ENCODE measurements at places on chromosomes 1 and 21.

- no peak for DNase-seq
Measured at GRCh38 chr1:201702936-201703335, 126.0 kb upstream of the IPO9 start.

- no peak for DNase-seq
Measured at GRCh38 chr1:167198518-167199133, 22.1 kb upstream of the POU2F1 start.

DNA sequence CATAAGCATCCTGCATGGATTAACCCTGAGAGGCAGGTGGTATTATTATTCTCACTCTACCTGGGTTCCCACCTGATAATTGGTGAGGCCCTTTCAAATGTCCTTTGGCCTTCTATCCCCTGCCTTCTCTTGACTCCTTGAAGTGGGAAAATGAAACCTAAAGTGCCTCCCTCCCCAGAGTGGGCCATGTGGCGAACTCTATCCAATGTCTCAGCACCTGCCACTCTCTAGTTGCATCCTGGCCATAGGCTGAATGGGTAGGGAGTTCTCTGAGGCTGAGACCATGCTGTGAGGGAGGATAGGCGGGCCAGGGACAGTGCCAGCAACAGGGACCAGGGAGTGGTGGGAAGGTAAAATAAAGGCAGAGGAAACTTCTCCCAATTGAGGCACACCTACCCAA lies 35.3 kb downstream of the ELF3 start:
- no peak for DNase-seq

- DNase-seq: no peak
Measured at GRCh38 chr1:149883598-149884247, 15.6 kb upstream of the BOLA1 start.

DNA sequence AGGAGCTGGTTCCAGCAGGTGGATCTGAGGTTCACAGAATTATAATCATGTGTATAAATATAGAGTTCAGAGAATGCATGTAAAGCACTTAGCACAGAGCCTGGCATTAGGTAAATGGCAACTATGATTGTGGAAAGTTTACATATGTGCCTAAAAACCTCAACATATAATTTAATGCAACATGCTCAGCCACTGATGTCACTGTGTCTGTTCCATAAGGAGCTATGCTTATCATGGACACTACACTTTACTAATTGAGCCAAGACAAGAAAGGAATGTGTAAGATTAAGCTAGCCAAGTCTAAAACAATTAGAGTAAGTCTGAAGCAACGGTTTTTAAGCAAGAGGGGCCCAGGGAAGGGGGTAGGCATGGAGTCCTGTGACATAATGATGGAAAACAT lies 61.5 kb downstream of the GNG12 start:
- DNase-seq: no peak

- no peak for DNase-seq
Measured at GRCh38 chr1:8540971-8541370, 223.1 kb downstream of the SLC45A1 start.

DNA sequence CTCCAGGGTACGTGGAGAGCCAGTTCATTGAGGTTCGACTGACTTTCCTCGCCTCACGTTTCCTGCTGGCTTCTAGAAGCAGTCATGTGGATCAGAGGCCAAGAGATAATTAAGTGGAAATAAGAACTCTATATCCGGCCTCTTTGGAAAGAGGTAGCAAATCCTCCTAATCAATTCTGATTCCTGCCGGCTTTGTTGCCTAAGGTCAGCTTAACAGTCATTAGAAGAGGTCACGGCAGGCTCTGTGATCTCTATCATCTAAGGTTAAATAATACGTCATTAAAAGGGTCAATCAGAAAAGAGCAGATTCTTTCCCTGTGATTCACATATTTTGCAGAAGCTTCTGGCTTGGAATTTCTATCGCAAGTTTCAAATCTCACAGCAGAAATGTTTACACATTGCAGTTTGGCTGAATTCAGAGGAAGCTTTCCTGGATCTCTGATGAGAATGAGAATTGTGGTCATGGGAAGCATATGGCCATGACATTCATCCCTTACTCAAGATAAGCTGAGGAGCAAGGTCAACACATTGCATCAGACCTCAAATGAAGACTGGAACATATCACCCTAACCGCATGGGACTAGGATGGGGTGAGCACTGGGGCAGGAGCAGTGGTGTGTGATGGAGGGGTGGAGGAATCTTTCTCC lies 189.4 kb downstream of the PBX1 start:
- DNase-seq: no peak

DNA sequence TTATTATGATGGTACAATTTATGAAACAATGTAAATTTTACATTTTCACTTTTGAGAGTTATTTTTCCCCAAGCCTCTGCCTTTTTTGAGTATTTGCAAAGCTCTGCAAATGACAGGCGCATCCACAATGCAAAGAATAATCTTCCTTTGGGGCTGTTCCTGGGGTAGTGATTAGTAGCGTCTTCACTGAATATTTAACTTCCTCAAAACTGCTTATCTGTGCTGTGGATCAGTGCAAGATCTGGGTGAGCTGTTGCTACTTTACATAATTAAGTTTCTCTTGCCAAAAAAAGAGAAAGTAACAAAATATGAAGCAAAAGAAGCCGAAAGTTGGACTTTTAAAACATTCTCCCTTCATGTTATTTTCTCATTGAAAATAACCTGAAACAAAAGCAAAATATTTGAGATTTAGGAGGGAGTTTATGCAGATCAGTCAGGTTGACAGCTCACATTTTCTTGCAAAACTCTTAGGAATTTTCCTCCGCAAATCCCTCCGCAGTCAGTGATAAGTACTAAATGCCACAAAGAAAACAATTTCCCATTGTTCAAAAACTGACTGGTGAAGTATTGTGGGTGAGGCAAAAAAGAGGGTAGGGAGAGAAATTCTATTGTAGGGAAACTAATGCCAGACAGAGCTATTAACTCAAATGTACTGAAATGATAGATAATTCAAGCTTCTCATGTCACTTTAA lies 276.4 kb upstream of the B3GALT2 start:
- DNase-seq: no peak

DNA sequence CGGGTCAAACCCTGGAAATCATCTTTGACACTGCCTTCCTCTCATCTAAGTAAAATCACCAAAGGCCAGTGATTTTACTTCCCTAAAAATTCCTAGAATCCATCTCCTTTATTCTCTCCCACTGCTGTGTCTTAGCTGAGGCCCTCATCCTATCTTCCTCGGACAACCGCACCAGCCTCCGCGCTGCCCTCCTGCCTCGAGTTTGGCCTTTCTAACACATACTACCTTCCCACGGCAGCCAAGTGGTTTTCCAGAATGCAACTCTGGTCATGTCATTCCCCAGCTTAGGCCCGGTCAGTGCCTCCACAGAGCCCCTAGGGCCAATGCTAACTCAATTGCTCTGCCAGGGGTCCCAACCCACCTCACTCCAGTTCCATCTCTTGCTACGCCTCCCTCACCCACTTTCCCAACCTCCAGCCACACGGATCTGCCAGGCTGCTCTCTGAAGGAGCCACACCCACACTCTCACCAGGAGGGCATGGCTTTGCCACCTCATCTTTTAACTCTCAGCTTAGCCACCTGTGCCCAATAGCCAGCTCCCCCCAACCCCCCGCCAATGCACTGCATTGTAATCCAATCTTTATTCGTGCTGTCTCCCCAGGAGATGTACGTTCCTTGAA lies 6.8 kb downstream of the TMEM9 start:
- DNase-seq: no peak

GRCh38 chr1:10920063-10920626 lies 92.3 kb upstream of the TARDBP start:
- DNase-seq: no peak

DNA sequence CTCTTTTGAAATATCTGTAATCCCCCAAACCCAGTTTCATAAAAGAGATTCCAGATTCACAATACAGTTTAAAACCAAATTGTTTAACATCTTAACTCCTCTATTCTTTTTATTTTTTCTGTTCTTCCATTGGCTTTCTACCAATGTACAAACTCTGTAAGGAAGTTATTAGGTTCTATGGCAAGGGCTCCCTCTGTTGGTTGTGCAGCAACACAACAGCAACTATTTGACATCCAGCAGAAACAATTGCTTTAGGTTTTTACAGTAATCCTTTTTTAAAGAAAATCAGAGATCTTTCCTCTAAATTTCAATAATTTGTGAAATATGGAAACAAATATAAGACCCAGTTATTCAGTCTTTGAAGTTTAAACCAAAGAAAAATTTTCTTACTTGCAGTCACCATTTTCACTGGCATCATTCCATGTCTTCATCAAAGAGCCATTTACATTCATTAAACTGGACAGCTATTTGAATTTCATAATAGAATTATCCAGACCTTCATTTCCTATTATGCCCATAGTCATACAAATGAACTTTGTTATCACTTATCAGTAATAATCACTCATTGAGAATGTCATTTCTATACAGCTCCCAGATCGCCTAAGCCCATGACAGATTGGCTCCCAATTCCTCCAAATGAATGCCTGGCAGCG lies 46.5 kb upstream of the RNF11 start:
- peak; percentile 66 for DNase-seq

DNA sequence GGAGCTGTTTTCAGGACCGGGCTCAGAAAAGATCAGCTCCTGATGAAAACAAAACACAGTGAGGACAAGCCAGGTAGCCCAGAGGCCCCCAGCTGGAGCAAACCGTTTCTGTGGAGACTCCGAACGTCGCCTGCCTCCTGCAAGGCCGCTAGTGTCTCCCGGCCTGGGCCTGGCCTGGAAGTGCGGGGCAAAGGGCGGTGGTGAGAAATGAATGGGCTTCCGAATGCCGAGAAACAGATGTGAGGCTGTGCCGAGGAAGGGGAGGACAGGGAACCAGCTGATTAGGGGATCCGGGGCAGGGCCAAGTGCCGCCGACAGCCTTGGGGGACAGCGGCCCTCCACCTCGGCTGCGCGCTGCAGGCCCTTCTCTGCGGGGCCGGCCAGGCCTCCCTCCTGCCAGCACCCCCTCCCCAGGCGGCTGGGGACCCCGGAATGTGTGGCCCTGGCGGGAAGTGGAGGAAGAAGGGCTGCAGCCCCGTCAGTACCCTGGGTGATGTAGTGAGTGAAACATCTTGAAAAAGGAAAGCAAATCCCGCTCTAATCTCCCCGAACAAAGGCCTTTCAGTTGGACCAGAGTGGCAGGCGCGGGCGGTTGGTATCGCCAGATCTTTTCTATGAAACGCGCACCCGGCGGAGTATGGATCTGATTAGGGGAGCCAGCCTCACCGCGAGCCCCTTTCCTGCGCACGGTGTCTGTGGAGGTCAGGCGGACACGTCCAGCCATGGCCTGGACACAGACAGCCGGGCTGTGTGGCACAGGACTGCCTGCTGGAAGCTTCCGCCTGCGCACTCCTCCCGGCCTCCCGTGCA lies 52.6 kb downstream of the PRDM16 start:
- no peak for DNase-seq

DNA sequence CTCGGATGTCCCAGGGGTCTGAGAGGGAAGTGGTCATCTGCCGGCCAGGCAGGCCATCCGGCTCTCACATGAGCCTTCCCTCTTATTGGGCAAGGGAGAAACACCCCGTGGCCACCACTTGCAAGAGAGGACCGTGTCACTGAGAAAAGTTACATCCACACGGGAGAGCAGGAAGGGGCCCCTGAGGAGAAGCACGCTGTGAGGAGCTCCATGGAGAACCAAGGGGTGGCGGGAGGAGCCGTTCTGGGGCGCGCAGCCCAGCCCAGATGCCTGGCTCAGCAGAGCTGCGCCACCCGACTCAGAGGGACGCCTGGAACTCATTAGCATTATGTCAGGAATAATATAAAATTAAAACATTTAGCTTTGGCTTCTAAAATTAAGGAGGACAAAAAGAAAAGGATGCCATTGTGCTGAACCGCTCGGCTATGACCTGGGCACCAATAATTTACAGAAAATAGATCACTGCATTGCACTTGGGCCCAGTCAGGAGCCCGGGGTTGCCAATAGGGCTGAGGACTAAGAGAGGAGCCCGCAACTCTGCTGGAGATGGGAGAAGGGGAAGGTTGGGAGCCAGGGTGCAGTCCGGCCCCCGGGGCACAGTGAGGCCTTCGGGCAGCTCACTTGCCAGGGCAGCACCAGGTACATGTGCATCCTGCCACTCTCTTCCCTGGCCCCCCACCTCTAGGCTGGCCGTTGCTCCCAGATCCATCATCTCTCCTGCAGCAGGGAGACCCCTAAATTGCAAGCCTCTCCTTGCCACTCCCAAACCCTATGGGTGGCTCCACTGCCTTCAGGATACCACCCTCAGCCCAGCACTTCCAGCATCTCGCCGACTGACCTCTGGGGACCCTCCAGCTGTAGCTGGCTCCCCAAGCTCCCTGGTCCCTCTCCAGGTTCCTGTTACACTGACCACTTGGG lies 84.8 kb downstream of the DMRTB1 start:
- no peak for DNase-seq

DNA sequence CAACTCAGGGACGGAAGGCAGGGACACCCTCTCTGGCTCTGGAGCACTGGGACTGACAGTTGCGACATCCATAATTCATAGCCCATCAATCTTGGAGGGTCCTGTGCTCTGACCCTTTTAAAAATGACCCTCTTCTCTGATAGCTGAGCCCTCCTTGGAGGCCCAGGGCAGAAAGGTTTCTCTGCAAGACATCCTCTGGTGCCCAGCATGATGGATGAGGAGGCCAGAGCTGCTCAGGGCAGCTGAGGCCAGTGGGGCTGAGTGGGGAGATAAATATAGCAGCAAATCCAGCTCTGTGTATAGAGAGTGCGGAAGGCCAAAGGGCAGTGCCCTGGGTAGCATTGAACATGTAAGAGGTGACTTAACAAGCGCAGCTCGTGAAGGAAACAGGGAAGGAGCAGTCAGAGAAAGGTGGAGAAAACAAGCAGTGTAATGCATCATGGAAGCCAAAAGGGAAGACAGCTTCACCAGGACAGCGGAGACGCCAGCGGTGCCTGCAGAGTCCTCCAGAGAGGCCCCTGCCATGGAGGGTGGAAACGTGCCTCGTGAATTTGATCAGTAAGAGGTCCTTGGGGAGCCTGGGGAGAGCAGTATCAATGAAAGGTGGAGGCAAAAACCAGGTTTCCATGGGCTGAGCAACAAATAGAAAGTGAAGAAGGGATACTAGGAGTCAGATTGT lies 50.4 kb upstream of the FMOD start:
- DNase-seq: no peak

DNA sequence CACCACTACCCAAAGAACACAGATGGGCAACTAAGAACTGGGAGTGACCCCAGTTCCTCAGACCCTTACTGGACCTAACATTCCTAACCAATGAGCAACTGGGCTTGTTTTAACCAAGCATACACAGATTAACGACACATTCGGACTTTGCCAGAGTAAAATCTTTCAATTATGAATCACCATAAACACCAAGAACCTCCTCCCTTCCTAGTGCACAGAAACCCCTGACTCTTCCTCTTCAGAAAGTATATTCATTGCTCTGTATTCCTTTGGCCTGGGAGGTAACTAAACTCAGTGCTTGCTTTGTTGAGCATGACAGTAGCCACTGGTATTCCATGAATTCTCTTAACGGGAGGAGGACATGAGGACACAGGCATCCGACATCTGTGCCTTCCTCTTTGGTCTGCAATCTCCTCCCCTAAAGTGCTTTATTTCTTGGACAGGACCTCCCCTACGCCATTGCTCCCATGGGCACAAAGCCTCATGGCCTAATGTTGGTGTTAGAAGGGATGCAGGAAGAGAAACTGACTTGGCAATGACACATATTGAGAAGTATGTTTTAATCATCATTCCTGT lies 42.7 kb downstream of the SEC16B start:
- DNase-seq: no peak

GRCh38 chr1:36707221-36707620 lies 224.5 kb upstream of the CSF3R start:
- DNase-seq: no peak

GRCh38 chr1:33782776-33783175 lies 81.1 kb upstream of the HMGB4 start:
- DNase-seq: no peak

GRCh38 chr1:184287001-184287400 lies 99.8 kb upstream of the C1orf21 start:
- DNase-seq: no peak
